Breast epithelium (tissue), 4 donors: ENCODE measurements at places on chromosomes 3 and 15. TPM values are rescaled to one million over a fixed set of nuclear protein-coding genes. Genes with fewer than 3 reads are reported as not detected.
A peak's percentile ranks its signal among the peaks of the same experiment; 100 is the strongest.

The TPRG1 gene
- total RNA-seq, result 31.9 TPM

The EPB42 gene
- total RNA-seq, result not detected

The ATP8B4 gene
- total RNA-seq, result 28.3 TPM

The MUC4 gene
- total RNA-seq, result not detected

DNA sequence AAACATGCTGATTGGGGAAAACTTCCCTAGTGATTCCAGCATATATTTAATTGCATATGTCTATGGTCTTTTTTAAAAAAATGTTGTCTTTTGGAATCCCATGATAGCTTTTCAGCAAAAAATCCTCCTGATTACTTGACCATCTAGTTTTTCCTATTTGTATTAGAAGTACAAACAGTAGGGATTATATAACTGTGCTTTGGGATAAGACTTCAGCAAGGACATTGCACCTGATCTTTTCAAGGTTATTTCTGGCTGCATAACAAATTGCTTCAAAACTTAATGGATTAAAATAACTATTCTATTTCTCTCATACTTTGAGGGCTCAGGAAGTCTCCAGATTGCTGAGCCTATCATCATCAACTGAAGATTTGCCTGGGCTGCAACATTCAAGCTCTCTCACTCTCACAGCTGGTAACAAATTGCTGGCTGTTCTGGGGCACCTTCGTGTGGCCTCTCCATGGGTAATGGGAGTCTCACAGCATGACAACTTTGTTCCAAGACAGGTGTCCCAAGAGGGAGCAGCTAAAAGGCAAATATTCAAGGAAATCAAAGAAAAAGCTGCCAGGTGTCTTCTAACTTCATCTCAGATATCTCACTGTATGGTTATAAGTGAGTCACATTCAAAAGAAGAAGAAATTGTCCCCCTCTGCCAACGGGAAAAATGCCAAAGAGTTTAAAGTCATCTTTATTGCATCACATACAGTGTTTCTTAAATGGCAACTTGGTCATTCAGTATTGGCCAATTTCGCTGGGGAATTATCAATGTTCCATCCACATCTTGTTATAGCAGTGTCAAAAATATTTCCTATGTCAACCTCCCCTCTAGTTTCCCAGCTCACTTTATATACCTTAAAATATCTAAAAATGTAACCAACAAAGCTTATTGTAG lies 644.5 kb upstream of the GRM7 start:
- no peak for DNase-seq

DNA sequence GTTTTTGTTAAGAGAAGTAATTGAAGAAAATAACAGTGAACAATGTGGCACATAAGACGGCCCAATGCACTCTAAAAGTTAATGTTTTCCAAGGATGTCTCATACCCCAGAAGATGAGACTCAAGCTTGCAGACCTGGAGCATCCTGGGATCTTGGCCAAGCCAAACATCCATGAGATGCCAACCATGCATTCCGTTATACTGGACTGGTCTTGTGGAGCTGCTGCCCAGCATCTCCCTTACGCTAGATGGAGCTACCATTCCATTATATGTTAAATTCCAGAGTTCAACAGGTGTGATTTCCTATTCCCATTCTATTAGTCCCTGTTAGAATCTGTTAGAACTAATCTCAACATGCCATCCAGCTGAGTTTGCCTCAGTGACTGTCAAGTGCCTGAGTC lies 181.8 kb downstream of the PDCD6IP start:
- DNase-seq, result no peak

DNA sequence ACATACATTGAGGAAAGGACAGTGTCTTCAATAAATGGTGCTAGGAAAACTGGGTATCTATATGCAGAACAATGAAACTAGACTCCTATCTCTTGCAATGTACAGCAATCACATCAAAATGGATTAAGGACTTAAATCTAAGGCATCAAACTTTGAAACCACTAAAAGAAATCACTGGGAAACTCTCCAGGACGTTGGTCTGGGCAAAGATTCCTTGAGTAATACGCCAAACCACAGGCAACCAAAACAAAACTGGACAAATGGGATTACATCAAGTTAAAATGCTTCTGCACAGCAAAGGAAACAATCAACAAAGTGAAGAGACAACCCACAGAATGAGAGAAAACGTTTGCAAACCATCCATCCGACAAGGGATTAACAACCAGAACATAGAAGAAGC lies 14.5 kb downstream of the LAMP3 start:
- no peak for DNase-seq

- DNase-seq, result peak; percentile 43
Observed at GRCh38 chr3:38030126-38031021, 932 bp upstream of the PLCD1 start.

DNA sequence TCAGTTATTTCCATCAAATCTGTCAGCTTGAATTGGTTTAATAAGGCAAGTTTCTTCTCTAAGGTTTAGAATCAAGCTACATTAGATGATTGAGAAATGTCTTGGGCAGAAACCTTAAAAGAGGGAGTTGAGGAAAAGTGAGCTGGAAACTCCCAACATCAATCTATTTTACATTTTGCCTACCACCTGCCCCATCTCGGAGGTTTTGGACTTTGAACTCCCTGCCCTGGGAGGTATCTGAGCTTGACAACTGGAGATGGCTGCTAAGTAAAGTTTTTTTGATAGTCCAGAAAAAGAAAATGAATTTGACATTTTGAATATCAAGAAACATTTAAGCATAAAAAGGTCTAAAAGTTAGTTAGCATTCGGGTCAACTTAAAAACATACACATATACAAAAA lies 234.2 kb downstream of the NFKBIZ start:
- DNase-seq, result no peak

DNA sequence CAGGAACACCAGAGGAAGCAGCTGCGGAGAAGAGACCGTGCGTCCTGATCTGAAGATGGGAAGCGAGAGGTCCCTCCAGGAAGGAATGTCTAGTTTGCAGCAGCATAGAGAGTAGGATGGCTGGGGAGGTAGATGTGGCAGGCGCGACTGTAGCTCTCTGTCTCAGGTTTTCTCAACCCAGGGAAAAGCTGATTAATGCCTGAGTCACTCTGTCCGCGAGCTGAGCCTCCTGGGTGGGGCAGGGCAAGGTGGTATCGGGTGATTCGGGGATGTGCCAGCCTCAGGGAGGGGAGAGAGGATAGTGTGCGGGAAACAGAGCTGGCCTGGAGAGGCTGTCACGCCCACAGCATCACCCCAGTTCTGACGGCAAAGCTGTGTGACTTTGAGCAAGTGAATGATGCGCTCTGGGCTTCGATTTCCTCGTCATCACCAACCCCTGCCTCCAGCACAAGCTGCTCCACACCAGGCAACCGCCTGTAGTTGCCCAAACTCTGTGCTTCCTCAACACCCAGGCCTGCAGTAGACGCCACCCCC lies 28.4 kb downstream of the CPN2 start:
- DNase-seq, result no peak

GRCh38 chr3:150450916-150451315 lies 42.8 kb downstream of the TSC22D2 start:
- no peak for DNase-seq
